Panc1 (cell line): ENCODE measurements at places on chromosomes 13 and 19.

DNA sequence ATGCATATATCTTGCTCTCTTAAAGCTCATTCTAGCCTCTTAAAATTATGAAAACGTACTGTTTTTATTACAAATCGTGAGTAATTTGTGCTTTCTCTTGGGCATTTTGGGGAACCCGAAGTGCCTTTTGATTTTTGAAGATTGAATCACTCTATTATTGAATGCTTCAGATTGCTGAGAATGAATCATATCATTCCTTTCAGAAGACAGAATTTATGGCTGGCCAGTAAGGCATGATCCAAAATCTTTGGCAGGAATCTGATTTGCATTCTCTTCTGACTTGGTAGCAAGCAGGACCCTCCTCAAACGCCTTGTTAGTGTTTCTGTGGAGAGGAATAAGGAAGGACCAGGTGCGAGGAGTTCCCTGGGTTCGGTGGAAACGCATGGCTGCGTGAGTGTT, 49.5 kb downstream of the STARD13 start:
- H3K36me3 ChIP-seq, result no peaks in the 10 kb centered on the region
- no peaks in the 10 kb centered on the region for H3K27me3 ChIP-seq
- no peak overlapping the region for H3K4me3 ChIP-seq
- DNase-seq, result no peak

- H3K36me3 ChIP-seq, result no peaks in the 10 kb centered on the region
- no peak overlapping the region for H3K27ac ChIP-seq
- no peaks in the 10 kb centered on the region for H3K4me1 ChIP-seq
- no peak for DNase-seq
- no peak overlapping the region for H3K4me3 ChIP-seq
Measured at GRCh38 chr13:33341861-33342452, 56.4 kb upstream of the STARD13 start.

DNA sequence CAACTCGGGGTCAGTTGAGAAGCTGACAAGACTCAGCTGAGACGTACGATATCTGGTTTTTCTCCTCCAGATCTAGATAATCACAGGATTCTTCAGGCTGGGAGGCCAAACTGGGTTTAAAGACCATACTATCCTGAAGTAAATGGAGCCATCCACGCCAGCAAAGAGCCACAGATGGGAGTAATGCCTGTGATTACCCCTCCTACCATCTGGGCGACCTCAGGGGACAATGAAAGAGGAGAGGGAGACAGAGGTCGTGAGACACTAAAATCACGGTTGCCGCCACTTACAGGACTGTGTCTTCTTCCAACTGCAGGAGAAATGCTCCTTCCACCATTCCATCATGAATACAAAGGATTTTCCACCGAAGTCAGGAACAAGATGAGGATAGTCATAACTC, 3.1 kb upstream of the NLRP13 start:
- DNase-seq, result no peak
- H3K36me3 ChIP-seq, result no peaks in the 10 kb centered on the region
- H3K4me1 ChIP-seq, result no peaks in the 10 kb centered on the region; the same call in 1 of the 2 replicates
- H3K4me3 ChIP-seq, result no peak overlapping the region
- peaks cover 9% of the 10 kb centered on the region; the same call in 1 of the 2 replicates for H3K27me3 ChIP-seq

DNA sequence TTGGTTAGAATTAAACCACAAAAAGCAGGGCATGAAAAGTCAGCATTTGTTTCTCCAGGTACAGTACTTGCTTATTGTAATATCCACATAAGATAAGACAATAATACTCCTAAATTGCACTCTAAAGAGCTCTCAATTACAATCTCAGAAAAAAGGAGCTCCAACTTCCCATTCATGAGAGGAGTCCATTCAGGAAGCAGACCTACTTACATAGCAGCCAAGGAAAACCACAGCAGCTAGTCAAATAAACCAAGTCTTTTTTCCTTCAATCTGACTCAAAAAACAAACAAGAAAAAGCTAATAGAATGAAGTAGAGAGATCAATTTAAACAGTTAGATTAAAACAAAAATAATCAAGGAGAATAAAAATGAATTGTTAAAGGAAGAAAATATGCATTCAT, 885.2 kb upstream of the SLITRK6 start:
- H3K4me1 ChIP-seq, result no peaks in the 10 kb centered on the region
- H3K27me3 ChIP-seq, result no peaks in the 10 kb centered on the region
- no peak overlapping the region for H3K27ac ChIP-seq
- no peak for DNase-seq
- no peaks in the 10 kb centered on the region for H3K36me3 ChIP-seq

- no peaks in the 10 kb centered on the region for H3K27me3 ChIP-seq
- H3K4me1 ChIP-seq, result no peaks in the 10 kb centered on the region
- no peak overlapping the region for H3K4me3 ChIP-seq
- no peak for DNase-seq
- H3K27ac ChIP-seq, result no peak overlapping the region
- H3K36me3 ChIP-seq, result no peaks in the 10 kb centered on the region
Measured at GRCh38 chr13:110416131-110417025, 109.3 kb downstream of the COL4A2 start.

DNA sequence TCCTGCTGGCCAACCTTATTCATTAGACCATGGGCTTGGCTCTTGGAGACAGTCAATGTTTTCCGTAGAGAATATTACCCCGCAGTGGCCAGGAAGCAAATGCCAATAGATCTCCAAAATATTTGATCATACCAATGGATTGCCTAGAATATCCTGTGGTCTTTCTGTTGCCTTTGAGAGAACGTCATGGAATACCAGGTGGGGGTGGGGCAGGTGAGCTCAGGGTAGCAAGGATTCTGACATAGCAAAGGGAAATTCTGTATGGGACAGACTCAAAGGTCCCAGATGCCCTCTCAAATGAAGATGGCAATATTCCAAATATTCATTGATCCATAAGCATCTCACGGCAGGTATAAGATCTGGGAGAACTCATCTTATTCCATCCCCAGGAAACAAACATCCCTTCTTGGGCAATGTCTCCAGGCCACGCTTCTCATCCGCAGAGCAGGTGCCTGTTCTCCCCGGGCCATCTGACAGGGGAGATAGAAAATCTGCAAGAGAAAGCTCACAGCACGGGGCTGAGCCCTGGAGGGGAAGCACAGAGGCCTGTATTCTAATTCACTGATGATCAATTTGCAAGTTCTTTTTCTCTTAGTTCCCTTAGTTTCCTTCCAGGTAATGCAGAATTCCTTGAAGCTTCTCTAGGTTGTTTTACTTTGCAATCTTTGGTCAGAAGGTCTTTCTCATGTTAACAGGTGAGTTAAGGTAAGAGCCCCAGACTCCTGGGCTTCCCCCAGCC, 69.6 kb upstream of the TSHZ3 start:
- H3K27me3 ChIP-seq, result peaks cover 11% of the 10 kb centered on the region; the same call in 1 of the 2 replicates
- no peaks in the 10 kb centered on the region for H3K4me1 ChIP-seq
- DNase-seq, result no peak
- no peak overlapping the region for H3K4me3 ChIP-seq
- no peak overlapping the region for H3K27ac ChIP-seq
- no peaks in the 10 kb centered on the region for H3K36me3 ChIP-seq

GRCh38 chr13:97976610-97977521, 23.4 kb downstream of the IPO5 start:
- H3K27me3 ChIP-seq, result no peaks in the 10 kb centered on the region
- peak overlapping the region; percentile 75 for H3K4me3 ChIP-seq
- H3K4me1 ChIP-seq, result peaks cover 13% of the 10 kb centered on the region
- H3K36me3 ChIP-seq, result peaks cover 6% of the 10 kb centered on the region; the same call in 1 of the 2 replicates
- DNase-seq, result no peak

DNA sequence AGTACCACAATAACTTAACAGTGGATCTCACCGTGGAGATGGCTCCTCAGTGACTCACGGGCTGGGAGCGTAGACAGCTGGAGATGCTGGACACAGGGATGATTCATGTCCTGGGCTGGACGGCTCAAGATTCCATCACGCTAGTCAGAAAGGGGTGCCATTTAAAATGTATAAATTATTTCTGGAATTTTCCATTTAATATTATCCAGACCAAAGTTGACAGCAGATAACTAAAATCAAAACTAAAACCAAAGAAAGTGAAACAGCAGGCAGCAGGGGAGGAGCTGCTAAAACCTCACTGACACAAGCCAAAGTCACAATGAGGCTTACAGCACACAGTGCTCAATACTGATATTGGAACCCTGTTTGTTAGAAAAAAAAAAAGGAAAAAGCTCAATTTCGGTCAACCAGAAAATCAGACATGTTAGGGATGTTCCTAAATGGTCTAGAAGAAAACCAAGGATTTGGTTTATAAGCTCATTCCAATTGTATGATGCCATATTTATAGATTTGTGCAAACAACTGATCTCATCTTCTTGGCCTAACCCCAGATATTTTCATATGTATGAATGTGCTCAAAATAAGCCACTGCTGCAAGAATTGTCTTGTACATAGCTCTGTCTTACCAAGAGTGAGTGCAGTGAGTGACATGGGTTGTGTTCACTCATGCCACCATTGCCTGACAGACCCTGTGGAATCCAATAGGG, 111.8 kb downstream of the SACS start:
- H3K27me3 ChIP-seq, result no peaks in the 10 kb centered on the region
- no peak overlapping the region for H3K27ac ChIP-seq
- DNase-seq, result peak; percentile 69
- peak overlapping the region; percentile 26 for H3K4me3 ChIP-seq
- peaks cover 4% of the 10 kb centered on the region; the same call in 1 of the 2 replicates for H3K4me1 ChIP-seq
- H3K36me3 ChIP-seq, result no peaks in the 10 kb centered on the region

- no peaks in the 10 kb centered on the region for H3K27me3 ChIP-seq
- no peak overlapping the region for H3K27ac ChIP-seq
- H3K36me3 ChIP-seq, result no peaks in the 10 kb centered on the region
- no peak for DNase-seq
- H3K4me1 ChIP-seq, result no peaks in the 10 kb centered on the region
- no peak overlapping the region for H3K4me3 ChIP-seq
Measured at GRCh38 chr13:22468824-22469223, 712.0 kb upstream of the SGCG start.

- H3K27ac ChIP-seq, result no peak overlapping the region
- H3K36me3 ChIP-seq, result no peaks in the 10 kb centered on the region
- H3K4me1 ChIP-seq, result no peaks in the 10 kb centered on the region
- DNase-seq, result no peak
- no peak overlapping the region for H3K4me3 ChIP-seq
Measured at GRCh38 chr19:38149661-38150061, 74.4 kb downstream of the DPF1 start.

DNA sequence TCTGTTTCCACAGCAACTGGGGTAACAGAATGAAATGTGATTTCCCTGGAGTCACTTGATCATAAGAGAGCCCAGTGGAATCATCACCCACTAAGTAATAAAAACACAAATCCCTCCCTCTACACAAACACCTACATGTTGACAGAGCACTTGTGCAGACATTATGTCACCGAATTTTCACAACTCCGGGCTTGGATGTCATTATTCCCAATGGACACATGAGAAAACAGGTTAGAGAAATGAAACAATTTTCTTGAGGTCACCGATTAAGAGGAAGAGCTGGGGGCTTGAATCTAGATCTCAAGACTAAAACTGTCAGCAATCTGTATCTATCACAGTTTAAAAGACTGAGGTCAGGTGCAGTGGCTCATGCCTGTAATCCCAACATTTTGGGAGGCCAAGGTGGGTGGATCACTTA, 3.1 kb downstream of the XRCC1 start:
- no peaks in the 10 kb centered on the region for H3K27me3 ChIP-seq
- no peak for DNase-seq
- no peak overlapping the region for H3K27ac ChIP-seq
- peaks cover 7% of the 10 kb centered on the region; the same call in 1 of the 2 replicates for H3K36me3 ChIP-seq

GRCh38 chr13:92602560-92602959, 624.0 kb upstream of the GPC6 start:
- no peaks in the 10 kb centered on the region for H3K27me3 ChIP-seq
- no peak overlapping the region for H3K27ac ChIP-seq
- H3K4me1 ChIP-seq, result no peaks in the 10 kb centered on the region
- H3K4me3 ChIP-seq, result no peak overlapping the region

- H3K36me3 ChIP-seq, result no peaks in the 10 kb centered on the region
- no peaks in the 10 kb centered on the region for H3K27me3 ChIP-seq
- H3K4me1 ChIP-seq, result no peaks in the 10 kb centered on the region
- H3K27ac ChIP-seq, result no peak overlapping the region
- no peak overlapping the region for H3K4me3 ChIP-seq
- DNase-seq, result no peak
Measured at GRCh38 chr13:73924607-73925006, 209.6 kb downstream of the KLF12 start.

DNA sequence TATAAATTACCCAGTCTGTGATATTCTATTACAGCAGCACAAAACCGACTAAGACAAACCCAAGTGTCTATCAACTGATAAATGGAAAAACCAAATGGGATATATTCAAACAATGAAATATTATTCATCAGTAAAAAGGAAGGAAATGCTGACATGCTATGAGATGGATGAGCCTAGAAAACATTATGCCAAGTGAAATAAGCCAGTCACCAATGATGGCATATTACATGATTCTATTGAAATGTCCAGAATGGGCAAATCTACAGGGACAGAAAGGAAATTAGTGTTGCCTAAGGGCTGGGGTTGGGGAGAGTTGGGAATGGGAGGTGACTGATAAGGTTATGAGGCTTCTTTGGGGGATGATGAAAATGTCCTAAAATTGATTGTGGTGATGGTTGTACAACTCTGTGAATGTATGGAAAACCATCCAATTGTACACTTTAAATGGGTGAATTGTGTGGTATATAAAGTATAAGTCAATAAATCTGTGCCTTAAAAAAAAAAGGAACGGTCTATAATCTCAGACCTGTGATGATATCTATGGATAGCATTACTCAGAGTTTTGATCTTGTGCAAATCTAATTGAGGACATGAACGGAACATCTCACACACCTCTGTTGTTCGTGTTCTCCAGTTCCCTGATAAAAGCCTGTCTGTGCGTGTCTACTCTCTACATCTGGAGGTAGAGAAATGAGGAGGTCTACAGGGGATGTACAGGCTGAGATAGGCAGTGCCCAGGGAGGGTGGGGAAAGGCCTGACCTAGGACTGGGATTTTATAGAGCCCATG, 49.0 kb downstream of the TNFRSF19 start:
- H3K36me3 ChIP-seq, result no peaks in the 10 kb centered on the region
- no peak overlapping the region for H3K27ac ChIP-seq
- no peak for DNase-seq
- H3K4me1 ChIP-seq, result no peaks in the 10 kb centered on the region
- H3K4me3 ChIP-seq, result no peak overlapping the region

- H3K4me1 ChIP-seq, result no peaks in the 10 kb centered on the region
- H3K27me3 ChIP-seq, result no peaks in the 10 kb centered on the region
- DNase-seq, result no peak
- no peak overlapping the region for H3K27ac ChIP-seq
Measured at GRCh38 chr19:16915135-16915534, 26.3 kb downstream of the F2RL3 start.

DNA sequence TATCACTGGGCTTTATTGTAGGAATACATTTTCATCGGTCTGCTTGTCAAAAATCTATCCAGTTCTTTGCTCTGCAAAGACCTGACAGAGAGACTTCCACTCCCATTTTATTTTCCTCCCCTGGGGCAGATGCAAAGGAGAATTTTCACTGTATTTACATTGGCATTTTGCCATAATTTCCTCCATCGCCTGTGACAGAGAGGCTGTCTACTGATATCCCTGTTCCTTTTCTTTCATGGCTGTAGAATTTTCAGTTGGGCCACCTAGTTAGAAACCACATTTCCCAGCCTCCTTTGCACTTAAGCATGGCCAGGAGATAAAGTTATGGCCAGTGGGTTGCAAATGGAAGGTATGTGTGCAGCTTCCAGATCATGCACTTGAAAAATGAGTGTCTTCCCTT, 89.3 kb downstream of the NUFIP1 start:
- no peaks in the 10 kb centered on the region for H3K36me3 ChIP-seq
- no peaks in the 10 kb centered on the region for H3K4me1 ChIP-seq
- H3K4me3 ChIP-seq, result no peak overlapping the region
- DNase-seq, result no peak
- no peak overlapping the region for H3K27ac ChIP-seq
